PC-3 (cell line): ENCODE measurements at places on chromosomes 1 and 21. TPM values are rescaled to one million over a fixed set of nuclear protein-coding genes. Genes with fewer than 3 reads are reported as not detected.

The CADM3 gene
- not detected in 2 replicates for total RNA-seq

The C21orf91 gene
- 6.1 and 7.7 TPM in 2 replicates for total RNA-seq

The RBM11 gene
- 1.9 and 2.1 TPM in 2 replicates for total RNA-seq

The C1orf87 gene
- not detected in 2 replicates for total RNA-seq

The FCGR2B gene
- not detected in 2 replicates for total RNA-seq

The SPATA45 gene
- total RNA-seq, result not detected in 2 replicates

The FMO4 gene
- total RNA-seq, result 0.23 and 0.98 TPM in 2 replicates

The LCE1F gene
- total RNA-seq, result not detected in 2 replicates

The SLC2A5 gene
- not detected in 2 replicates for total RNA-seq

The KLF17 gene
- total RNA-seq, result 0.26 and 0.58 TPM in 2 replicates

The IL12RB2 gene
- 0.81 TPM in 1 of 2 replicates, not detected in the other for total RNA-seq

The TENT5C gene
- 2.2 and 2.4 TPM in 2 replicates for total RNA-seq

The APH1A gene
- total RNA-seq, result 211 and 222 TPM in 2 replicates

The CEP85 gene
- total RNA-seq, result 30.6 and 30.8 TPM in 2 replicates

The UCK2 gene
- total RNA-seq, result 193 and 209 TPM in 2 replicates

The HSPA6 gene
- 3.8 and 4.3 TPM in 2 replicates for total RNA-seq
